Stimulated activated CD8-positive, alpha-beta memory T cell treated with anti-CD3 and anti-CD28 coated beads, Interleukin-4, amount 100 ng/mL, for 4 hours (primary cell): ENCODE measurements at places on chromosomes 16 and 17.

GRCh38 chr17:83198366-83199341 lies 119.2 kb downstream of the METRNL start:
- no peak for DNase-seq

DNA sequence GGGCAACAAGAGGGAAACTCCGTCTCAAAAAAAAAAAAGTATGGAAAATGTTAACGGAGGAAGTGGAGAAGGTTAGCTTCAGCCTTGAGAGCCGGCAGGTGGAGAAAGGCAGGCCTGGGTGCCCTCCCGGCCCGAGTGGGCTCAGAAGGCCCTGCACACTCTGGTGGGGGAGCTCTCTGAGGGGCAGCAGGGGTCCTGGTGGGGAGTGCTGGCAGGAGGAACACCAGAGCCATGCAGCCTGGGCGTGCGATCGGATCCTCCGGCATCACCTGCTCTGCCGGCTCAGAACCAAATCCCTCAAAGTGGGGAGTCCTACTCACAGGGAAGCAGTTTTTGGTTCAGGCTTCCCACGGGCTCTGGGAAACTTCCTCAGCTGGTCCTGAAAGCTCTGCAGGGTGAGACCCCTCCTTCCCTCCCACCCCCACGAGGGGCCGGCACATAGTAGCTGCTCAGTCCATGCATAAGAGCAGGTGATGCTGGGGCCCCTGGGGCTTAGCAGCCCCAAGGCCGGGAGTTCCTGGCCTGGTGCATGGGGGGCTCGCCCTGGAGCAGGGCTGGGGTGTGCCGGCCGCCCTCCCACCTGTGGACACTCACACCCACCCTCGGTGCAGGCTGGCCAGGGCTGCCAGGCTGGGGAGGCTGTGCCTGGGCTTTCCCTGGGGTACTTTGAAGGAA lies 1.2 kb downstream of the FN3K start:
- no peak for DNase-seq

DNA sequence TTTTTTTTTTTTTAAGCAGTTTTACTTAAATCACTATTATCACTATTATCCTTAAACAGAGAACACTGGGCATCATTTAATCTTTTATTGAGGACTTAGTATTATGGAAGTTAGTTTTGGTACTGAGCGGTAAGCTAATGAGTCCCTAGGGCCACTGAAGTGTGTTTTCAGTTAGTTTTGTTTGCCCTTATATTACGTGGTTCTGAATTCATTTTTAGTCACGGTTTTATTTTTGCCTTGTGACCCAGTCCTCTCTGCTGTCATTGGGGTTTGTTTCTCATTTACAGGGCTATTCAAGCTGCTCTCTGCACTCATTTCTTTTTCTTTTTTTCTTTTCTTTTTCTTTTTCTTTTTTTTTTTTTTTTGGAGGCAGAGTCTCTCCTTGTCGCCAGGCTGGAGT lies 17.3 kb downstream of the RABEP1 start:
- DNase-seq: no peak

- no peak for DNase-seq
Measured at GRCh38 chr17:32265192-32265923, at the start of gene RHBDL3. TSS of gene RHBDL3 (plus strand) at chr17:32265832. CDS start at chr17:32266190, 358 bp downstream.

DNA sequence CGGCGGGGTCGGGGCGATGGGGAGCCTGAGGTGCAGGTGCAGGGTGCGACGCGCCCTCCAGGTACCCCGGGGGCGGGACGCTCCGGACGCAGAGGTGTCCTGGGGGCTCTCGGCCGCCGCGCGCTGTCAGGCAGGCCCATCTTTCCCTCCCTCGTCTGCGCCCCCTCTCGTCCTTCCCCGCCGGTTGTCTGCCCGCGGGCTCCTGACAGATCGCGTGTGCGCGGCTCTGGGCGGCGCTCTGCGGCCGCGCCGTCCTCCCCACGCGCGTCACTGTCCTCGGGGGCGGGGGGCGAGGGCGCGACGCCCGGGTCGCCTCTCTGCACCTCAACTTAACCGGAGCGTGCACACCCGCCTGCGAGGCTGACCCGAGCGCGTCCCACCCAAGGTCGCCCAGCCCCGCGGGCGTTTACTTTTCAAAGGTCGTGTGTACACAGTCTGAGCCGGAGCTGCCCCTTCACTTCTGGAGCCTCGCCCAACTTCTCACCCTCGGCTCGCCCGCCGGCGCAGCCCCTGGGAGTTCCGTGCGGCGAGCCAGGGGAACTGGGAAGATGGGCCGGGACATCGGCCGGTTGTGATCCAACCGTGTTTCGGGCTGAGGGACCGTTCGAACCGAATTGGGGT lies 512 bp downstream of the AKAP1 start:
- DNase-seq: peak; percentile 29

DNA sequence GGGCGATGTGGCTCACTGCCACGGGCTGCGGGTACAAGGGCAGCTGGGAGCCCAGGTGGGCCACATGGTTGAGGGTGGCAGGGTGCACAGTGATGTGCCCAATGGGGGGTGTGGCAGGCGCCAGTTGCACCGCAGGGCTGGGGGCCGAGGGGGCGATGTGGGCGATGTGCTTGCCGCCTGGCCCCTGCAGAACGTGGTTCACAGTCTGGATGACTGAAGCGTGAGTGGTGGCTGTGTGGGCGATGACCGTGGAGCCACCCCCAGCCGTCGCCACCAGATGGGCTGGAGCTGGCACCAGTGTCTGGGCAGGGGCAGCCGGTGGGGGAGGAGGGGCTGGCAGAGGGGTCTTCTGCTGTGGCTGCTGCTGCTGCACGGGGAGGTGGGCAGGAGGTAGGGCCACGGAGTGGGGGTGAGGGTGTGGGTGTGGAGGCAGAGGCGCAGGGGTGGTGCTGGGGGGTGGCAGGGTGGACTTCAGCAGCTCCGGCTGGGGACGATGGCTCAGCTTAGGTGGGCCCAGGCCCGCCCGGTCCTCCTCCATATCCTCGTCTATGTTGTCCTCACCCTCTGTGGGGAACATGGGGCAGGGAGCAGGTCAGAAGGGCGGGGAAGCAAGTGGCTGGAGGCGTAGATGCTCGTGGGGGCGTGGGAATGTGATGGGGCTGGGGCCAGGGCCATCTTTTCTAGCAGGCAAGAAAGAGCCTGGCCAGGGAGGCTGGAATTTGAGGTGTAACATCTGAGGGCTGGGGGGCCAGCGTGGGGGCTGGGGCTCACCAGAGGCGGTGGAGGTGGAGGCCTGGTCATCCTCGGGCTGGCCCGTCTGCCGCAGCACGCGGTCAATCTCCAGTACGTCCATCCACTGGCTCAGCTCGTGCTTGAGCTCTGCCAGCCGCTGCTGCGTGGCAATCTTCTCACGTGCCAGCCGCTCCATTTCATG lies 13.5 kb downstream of the MNT start:
- no peak for DNase-seq

DNA sequence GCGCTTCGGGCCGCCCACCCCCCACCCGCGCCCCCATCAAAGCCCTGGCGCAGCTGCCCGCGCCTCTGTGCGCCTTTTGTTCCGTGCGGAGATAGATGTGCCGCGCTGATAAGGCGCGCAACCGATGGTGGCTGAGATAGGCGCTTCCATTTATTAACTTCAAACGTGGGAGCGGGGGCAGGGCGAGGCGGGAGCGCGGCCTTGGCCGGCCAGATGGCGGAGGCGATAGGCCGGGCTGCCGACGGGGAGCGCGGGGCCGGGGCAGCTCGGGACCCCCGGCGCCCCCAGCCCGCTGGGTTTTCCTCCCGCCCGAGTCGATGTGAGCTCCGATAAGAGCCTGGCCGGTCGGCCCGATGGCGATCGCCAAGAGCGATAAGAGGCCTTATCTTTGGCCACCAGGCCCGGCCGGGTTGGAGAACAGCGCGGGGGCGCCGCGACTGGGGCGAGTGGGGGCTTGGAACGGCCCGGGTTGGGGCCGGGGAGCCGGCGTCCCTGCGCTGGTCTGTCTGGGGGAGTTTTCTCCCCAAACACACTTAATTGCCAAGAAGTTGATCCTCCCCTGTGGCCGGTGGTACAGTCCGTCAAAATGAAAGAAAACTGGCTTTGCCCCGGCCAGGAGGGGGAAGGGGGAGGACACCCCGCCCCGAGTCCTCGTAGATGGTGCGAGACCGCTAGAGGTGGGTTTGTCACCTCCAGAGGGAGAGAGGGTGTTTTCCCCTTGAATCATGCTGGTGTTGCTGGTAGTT lies 2.7 kb downstream of the ZFPM1 start:
- DNase-seq: peak; percentile 73

- peak; percentile 77 for DNase-seq
Measured at GRCh38 chr17:29613352-29613837, 9.3 kb downstream of the CORO6 start.

DNA sequence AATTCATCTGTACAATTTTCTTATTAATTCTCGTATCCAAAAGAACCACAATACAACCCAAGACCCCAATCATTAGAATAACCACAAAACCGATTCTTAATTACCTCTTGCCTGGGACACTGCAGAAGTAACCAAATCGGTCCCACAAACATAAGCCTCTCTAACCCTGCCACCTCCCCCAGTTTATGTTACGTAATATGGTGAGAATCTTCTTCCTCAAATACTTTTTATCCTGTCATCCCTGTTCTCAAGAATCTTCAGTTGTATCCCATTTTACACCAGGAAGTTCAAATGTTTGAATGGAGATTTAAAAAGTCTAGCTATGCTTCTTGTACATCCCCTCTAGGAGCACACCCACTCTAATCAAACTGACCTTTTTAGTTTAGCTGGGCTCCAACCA lies 269.3 kb upstream of the TBX2 start:
- no peak for DNase-seq

DNA sequence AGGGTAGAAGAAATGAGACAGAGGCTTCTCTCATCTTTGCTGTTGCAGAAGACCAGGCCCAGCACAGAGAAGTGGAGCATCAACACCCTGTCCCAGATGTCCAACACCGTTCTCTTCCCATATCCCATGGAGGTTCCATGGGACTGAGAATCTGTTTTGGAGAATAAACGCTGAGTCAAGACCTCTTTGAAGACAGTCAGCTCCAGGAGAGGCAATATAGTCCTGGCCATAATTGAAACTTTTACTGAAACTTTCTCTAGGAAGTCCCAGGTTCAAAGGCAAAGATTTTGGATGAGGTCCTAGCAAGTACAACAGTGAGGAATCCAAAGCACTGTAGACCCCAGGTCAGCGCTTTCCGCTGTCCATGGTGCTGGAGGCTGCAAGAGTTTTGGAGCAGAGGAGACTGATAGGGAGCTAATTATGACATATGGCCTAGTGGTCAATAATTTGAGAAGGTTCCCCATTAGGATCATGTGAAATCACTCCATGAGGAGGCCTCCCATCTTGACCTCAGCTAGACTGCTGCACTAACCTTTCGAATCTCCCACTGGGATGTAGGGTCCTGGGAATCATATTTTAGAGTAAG lies 36.0 kb downstream of the OSBPL7 start:
- DNase-seq: no peak

- DNase-seq: no peak
Measured at GRCh38 chr17:43070257-43070656, 45.2 kb downstream of the RND2 start.

DNA sequence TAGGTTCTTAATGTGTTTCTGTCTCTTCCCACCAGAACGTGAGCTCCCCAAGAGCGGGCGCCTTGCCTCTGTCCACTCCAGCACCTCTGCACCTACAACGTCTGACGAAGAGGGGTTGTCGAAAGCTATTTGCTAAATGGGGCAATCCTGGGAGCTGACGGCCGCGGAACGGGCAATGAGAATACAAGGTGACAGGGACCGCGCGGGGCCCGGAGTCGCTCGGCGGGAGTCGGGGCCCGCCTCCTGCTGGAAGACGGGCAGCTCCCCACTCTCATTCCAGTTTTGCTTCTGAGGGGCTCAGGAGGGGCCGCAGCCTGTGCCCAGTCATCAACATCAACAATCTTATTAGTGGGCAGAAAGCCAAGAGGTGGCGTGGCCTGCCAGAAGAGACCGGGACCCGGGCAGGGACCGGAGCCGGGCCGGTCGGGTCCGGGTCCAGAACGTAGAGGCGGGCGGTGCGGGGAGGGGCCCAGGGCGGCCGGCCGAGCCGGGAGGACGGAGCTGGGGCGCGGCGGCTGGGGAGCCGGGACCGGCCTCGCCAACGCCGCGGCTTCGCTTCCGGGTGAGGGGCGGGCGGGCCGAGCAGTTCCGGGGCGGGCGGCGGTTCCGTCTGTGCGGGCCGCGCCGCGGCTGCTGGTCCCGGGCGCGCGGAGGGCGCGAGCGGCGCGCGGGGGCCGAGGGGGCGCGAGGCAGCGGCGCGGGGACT lies at the start of gene MOSMO:
Gene MOSMO (plus strand): TSS at position 603 of the 706 bp plus-strand sequence. CDS start 191 bp downstream, outside the sequence.
- DNase-seq: peak; percentile 19

- DNase-seq: no peak
Measured at GRCh38 chr17:10216213-10216938, 18.0 kb upstream of the GAS7 start.

GRCh38 chr17:38693700-38694329 lies 11.3 kb upstream of the MLLT6 start:
- DNase-seq: no peak

- DNase-seq: no peak
Measured at GRCh38 chr17:16150251-16150856, 65.0 kb downstream of the NCOR1 start.
